Activated CD4-positive, alpha-beta T cell treated with anti-CD3 and anti-CD28 coated beads for 48 hours (primary cell): ENCODE measurements at places on chromosomes 2 and 18.

DNA sequence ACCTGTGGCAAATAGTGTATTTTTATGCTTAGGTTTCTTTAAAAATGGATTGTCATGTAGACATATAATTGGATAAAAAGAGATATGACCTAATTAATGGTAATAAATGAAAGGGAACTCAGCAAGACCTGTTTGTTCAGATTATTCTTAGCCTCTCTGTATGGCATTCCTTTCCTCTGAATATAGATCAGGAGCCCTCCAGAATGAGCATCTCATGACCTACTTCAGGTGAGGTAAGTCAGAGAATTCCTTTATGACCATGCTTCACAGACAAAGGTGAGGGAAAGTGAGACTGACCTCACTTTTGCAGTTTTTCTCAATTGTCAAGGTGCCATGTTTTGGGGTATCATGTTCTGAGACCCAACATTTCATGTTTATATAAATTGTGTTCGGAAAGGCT is 1744.3 kb upstream of the PIK3C3 start:
- DNase-seq: no peak

- DNase-seq: peak; percentile 39
These were observed 56.9 kb downstream of the LIMS1 start for GRCh38 chr2:108591163-108591562.

DNA sequence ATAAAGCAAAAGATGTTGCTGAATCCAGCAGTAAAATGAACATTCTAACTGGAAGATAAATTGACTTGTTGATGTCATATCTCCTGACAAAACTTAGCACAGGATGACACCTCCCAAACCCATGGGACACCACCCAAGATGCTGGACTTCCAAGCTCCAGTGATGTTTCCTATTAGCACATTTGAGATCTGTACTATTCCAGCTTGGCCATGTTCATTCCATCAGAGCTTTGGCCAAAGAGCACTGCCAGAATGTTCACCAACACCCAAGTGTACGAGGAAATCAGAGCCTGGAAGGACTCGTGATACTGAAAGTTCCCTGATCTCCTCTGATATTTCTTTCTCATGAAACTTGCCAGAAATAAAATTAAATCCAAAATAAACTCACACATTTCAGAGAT is 44.7 kb downstream of the PID1 start:
- DNase-seq: no peak

DNA sequence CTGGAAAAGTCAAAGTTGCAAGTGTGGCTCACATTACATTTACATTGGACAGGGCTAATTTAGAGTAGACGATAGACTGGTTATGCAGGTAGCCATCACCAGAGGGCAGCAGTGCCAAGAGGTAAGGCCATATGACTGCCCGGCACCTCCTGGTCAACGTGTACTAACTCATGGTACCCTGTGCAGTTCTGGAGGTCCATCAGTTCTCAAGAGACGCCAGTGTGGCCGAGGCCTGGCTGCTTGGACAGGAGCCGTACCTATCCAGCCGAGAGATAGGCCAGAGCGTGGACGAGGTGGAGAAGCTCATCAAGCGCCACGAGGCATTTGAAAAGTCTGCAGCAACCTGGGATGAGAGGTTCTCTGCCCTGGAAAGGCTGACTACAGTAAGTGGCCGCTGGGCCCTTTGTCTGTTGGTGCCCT is 65.8 kb upstream of the EML6 start:
- DNase-seq: peak; percentile 57

DNA sequence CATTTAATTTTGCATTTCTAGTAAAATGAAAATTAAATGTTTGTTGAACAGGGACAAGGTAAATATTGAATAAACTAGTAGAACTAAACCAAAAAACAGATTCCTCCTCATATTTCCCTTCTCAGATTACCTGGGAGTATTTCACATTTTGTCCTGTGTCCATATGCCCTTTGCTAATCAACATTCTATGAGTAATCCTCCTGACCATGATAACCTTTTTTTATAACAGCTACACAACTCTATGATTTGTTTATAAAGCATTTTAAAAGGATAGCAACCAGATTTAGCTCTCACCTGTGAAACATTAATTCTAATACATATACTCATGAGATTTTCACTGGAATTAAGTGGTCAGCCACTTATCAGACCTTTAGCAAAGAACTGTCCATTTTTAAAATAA is 7.1 kb upstream of the DSG2 start:
- no peak for DNase-seq

GRCh38 chr2:199467066-199467822 is 9.5 kb upstream of the SATB2 start:
- no peak for DNase-seq

- DNase-seq: no peak
These were observed 51.5 kb downstream of the CYP26B1 start for GRCh38 chr2:72096181-72096580.

- DNase-seq: no peak
These were observed 75.3 kb downstream of the USP40 start for GRCh38 chr2:233491326-233491725.

DNA sequence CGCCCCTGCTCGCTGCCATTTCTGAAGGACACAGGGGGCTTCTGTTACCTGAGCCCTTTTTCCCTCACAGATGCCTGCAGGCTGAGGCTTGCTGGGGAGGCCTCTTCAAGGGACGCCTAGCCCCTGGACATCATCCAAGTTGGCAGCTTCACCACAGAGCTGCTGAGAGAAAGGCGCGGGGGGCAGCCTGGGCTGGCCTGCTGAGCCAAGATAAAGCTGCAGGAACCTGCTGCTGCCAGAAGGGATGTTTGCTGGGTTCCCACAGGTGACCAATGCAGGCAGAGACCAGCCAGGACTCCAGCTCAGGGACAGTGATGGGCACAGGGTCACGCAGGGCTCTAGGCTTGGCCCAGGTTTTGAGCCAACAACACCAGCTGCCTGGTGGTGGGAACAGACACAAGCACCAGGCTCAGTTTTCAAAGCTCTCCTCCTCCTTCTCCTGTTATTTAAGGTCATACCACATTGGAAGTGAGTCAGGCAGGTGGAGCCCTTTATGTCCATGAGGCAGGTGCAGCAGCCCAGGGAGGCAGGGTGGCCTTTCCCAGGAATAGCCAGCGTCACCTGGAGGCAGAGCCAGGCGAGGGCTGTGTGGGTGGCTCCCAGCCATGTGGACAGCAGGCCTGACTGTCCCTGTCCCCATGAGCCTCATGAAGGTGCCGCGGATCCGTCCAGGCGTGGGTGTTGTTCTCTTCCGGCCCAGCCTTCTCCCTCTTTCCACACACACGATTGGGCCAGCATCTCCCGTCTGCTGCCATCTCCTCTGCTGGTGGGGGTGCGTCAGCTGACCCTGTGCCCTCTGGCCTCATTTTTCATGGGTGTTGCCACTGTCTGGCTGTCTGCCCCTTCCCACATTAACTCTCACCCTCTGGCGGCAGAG is 515.5 kb upstream of the MYT1L start:
- no peak for DNase-seq

GRCh38 chr2:171323971-171324528 is 109.7 kb downstream of the METTL8 start:
- DNase-seq: no peak
